Pons (tissue), 1 donor: ENCODE measurements at places on chromosomes 6 and 20.

DNA sequence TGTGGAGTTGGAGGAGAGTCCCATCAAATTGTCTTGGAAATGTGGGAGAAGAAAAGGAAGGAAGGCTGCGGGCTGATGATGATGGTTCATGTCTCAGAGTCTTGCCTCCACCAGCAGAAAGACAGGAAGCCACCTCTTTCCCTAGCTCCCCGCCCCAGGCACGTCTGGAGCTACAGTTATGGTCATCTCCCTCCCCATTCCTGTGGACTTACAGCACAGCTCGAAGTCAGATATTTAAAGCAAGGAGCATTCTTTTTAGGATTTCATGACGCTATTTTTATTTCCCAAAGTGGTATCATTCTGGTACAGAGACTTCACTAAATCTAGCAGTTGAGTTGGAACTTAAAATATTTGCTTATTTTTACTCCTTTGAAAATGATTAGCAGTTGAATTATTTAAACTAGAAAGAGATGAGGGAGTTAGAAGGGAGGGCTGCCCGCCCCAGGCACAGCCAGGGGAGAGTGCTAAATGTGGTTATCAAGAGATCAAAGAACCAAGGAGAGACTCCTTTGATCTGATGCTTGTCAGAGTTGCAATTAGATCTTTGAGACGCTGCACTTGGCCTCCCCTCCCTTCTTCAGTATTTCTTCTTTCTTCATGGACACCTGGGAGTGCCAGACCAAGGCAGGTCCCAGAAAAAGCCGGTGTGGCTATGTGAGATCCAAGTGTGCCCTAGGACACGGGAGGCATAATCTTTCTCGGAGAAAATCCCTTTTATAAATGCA is 199.9 kb upstream of the SOX4 start:
- no peak for DNase-seq

DNA sequence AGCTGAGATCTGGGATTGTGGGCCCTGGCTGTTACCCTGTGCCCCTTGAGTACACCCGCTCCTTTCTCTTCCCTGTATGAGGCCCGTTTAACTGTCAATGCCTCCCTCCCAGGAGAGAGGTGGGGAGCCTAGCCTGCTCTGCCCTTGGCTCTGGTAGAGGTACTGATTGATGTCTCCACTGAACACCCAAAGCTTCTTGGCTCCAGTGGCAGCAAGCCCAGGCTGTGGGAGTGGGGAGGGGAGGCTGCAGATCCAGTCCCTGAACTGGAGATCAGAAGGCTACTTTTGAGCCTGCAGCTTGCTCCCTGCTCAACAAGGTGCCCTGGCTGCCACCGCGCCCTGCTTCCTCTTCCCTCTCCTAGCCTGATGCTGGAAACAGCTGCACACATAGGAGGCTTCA is 7.5 kb downstream of the LRRC73 start:
- DNase-seq: no peak

DNA sequence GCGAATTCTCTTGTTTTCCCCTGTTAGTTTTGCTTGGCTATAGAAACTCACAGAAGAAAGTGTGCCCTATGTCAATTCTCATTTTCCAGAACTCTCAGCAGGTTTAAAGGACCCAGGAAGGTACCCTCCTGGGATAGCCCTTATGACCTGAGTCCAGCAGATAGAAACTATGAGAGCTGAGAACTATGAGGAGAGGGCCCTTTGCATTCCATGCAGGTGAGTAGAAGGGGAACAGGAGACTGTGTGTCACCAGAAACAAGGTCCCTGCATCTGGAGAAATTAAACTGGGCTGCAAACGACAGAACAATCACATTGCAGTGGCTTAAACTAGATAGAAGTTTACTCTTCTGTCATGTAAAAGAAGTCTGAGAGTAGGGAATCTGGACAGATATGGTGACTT is 35.7 kb upstream of the SCUBE3 start:
- DNase-seq: no peak

- no peak for DNase-seq
These were observed 38.0 kb downstream of the ELOVL2 start for GRCh38 chr6:11006061-11006460.

- no peak for DNase-seq
These were observed 84.4 kb downstream of the BACH2 start for GRCh38 chr6:90212274-90212673.

DNA sequence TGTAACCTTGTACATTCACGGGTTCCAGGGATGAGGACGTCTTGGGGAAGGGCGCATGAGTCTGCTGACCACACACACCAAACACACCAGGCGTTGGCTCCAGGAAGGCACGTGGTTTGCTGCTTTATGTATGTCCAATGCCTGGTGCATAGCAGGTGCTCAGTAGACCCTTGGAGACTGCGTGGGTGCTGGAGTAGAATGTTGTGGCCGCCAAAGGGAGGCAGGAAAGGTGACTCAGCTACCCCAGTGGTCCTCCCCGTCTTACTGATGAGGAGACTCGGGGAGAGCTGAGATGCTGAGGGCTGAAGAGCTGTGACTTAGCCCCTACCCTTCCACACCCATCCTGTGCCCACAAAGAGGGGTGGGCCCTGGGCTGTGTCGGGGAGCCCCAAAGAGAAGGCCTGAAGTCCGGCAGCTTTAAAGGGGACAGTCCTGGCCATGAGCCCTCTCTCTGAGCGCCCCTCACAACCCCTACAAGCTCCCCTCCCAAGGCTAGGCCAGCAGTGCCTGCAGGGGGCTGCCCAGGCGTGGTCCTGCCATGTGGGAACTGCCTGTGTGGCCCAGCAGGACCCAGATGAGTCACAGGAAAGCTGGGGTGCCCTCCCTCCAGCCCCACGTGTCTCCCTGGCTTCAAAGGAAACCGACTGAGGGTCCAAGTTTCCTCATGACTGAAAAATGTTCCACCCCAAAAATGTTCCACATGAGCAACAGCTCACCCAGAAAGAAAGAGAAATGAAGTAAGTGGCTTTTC is 28.0 kb upstream of the PTGIS start:
- no peak for DNase-seq

GRCh38 chr6:144667532-144668503 is 382.7 kb downstream of the UTRN start:
- DNase-seq: no peak

- no peak for DNase-seq
These were observed 91.3 kb downstream of the RPP40 start for GRCh38 chr6:4912559-4912958.

- no peak for DNase-seq
These were observed 275.0 kb upstream of the FLRT3 start for GRCh38 chr20:14612391-14612790.

DNA sequence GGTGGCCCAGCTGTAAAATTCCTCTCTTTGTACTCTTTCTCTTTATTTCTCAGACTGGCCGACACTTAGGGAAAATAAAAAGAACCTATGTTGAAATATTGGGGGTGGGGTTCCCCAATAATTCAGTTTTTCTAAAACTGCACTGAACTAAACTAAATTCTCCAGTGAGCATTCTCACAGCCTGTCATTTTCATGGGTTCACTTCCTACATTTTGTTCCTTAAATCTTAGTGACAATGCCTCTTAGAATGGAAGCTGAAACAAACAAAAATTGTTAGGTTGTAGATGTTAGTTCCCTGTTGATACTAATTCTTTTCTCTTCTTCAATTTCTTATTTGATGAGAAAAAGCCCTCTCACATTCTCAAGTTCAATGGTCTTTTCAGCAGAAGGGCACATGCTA is 35.8 kb upstream of the IFNGR1 start:
- peak; percentile 25 for DNase-seq

DNA sequence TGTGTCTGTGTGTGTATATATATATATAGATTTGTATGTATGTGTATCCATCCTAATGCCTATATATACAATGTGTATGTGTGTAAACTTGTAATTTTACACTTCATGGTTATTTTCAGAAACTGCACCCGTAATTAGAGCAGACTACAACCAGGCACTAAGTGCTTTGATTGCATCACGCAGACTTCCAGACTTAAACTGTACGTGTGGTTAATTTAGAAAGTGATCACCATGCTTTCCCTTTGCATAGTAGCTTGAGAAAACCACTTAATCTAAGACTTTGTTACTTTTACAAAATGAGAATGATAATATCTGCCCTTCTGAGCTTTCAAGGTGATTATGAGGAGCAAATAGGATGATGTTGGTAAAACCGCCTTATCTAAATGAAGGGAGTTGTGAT is 50.1 kb upstream of the E2F3 start:
- no peak for DNase-seq

DNA sequence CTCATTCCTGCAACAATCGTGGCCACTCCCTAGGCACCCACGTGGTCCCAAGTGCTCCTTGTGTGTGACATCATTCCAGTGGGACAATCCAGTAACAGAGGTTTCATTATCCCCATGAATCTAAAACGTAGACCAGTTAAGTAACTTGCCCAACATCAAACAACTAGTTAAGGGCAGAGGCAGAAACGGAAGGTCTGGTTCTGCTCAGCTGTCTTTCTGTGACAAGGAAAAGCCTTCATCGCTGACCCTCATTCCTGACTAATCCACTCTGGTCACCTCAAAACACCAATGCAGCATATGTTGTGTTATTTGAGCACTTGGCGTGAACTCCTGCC is 261.4 kb upstream of the JARID2 start:
- peak; percentile 65 for DNase-seq

GRCh38 chr6:86203044-86203443 is 560.4 kb upstream of the SYNCRIP start:
- DNase-seq: no peak

DNA sequence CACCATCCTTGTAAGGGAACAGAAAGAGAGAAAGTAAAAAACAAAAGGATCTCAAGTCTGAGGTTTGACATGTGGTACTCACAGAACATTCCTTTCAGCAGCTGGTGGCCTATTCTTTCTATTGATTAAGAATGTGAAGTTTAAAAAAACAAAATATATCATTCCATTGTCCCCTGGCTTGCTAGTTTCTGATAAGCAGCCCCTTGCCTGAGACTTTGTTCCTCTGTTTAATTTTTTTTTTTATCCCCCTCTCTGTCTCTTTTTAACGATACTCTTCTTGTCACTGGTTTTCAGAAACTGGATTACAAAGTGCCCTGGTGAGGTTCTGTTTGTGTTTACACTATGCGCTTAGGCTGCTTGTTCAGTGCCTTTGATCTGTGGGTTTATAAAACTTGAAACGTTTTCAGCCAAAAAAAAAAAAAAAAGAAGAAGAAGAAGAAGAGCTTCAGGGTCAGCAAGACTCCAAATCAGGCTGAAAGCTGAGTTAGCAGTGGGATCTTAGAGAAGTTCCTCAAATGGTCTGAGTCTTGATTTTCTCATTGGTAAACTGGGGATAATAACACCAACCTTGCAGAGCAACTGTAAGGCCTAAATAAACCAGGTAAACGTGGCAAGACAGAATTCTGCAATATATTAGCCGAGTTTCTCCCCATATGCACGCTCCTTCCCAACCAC is 45.1 kb upstream of the SLC22A23 start:
- DNase-seq: peak; percentile 64

DNA sequence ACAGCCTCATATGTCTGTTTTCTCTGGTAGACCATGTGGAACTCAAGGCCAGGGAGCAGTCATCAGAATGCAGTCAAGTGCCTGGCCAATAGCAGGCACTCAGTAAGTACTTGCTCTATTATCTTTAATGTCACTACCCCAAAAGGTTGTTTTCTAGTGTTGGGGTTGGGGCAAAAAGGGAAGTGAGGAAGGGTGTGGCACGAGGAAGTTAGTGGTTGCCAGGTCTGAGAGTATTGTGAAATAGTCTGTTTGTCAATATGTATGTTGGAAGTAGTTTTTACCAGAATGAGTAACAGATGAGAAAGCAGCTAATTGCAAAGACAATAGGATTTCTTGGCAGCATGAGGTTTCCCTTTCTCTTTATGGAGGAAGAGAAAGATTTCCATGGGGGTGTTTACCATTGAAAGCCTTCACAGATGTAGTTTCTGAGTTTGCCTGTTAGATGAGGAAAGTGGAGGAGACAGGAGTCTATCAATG is 59.5 kb upstream of the ARMH2 start:
- DNase-seq: no peak

DNA sequence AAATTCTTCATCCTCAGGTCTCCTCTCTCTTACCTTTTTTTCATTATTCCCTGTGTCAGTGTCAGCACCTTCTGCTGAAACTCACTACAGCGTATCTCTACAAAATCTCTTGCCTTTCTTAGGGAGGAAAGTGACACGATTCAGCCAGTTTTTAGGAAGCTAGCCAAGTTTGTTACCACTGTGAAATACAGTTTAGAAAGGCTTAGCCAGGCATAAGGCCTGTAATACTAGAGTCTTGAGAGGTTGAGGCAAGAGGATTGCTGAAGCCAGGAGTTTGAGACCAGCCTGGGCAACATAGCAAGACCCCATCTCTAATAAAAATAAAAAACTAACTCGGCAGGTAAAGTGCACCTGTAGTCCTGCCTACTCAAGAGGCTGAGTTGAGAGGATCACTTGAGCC is 16.7 kb downstream of the TAB2 start:
- no peak for DNase-seq

DNA sequence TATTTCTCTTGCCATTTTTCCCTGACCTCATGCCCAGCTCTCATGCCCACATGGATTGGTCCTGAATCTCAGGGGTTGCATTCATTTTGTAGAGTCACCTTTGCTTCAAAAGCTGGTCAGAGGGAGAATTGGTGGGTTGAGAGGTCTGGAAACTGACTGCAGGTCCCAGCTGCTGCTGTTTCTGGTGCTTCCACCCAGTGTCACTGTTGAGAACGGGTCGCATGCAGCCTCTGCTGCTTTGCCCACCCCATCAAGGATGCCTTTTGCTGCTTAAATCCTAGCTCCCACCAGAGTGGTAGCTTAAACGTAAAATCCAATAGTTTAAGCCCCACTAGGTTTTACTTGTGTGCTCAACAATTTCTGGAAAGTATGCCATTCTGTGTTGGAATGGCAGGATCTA is 211.4 kb upstream of the TSHZ2 start:
- no peak for DNase-seq

- peak; percentile 1 for DNase-seq
These were observed 111.0 kb downstream of the TBXT start for GRCh38 chr6:166056637-166057036.

DNA sequence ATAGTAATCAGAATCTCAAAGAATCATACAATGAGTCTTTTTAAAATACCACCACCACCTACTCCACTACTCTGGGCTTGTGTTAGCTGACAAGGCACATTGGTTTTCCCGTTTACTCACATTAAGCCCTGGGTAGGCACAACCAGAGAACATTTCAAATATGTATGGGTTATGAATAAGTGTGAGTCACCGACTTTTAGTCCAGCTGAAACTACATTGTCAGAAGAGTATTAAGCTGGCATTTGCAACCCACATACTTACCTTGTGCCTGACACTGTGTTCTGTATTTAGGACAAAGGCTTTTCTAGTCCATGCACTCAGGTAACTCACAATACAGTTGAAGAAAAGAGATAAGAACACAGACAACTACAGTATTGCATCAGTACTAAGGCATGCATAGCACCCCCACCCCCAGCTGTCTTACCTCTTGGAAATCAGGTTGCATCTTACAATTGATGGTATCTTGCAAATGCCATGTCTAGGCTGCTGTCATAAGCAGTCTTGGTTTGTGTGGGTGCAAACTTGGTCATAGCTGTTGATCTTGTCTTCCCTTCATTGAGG is 40.3 kb upstream of the AHI1 start:
- no peak for DNase-seq

DNA sequence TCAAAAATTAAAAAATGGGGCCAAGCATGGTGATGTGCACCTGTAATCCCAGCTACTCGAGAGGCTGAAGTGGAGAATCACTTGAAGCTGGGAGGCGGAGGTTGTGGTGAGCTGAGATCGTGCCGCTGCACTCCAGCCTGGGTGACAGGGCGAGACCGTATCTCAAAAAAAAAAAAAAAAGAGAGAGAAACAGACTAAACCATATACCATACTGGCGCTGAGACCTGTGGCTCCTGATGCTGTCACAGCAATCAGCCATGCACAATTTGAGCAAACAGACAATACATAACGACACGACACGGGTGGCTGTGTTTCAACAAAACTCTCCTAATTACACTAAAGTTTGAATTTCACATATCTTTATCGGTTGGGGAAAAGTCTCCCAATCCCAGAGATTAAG is 14.9 kb upstream of the CBFA2T2 start:
- DNase-seq: no peak
